ENCODE measurements at places on chromosomes 6 and 20.
A peak's percentile ranks its signal among the peaks of the same experiment; 100 is the strongest.

DNA sequence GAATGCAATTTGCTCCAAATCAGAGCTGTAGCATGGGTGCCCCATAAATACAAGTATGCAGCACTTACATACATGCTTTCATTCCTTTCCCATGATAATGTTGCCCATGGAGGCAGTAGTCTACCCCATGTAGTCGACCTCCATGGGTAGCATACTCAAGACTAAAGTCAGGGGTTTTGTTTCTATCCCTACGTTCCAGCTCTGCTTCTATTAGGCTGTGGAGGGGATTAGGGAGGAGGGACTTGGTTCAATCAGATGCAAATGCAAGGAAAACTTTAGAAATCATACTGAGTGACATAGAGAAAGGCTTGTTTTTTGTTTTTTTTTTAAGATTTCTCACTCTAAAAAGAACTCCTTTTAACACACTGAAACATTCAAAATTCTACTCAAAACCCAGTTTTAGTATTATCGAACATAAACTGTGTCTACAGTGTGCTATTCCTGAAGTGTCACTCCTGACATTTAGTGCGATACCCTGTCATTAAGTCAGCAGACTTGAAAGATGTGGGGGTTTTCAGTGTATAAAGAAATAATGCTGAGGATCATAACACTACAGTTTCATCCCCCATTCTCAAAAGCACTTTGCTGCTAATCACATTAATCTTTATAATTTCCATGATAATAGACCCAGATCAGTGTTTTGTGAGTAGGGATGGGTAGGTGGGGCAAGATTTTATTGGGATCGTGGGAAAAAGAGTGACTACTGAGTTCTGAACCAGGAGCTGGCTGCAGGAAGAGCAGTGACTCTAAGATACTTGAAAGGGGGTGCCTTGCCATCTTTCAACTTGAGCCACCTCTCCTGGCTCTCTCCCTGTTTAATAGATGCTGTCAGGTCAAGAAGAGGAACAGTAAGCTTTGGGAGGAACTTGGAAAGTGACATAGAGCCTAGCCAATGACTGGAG is 40.4 kb upstream of the SCML4 start:
- no peak for DNase-seq

- DNase-seq: no peak
Observed at GRCh38 chr20:25466846-25467245, 59.4 kb downstream of the GINS1 start.

DNA sequence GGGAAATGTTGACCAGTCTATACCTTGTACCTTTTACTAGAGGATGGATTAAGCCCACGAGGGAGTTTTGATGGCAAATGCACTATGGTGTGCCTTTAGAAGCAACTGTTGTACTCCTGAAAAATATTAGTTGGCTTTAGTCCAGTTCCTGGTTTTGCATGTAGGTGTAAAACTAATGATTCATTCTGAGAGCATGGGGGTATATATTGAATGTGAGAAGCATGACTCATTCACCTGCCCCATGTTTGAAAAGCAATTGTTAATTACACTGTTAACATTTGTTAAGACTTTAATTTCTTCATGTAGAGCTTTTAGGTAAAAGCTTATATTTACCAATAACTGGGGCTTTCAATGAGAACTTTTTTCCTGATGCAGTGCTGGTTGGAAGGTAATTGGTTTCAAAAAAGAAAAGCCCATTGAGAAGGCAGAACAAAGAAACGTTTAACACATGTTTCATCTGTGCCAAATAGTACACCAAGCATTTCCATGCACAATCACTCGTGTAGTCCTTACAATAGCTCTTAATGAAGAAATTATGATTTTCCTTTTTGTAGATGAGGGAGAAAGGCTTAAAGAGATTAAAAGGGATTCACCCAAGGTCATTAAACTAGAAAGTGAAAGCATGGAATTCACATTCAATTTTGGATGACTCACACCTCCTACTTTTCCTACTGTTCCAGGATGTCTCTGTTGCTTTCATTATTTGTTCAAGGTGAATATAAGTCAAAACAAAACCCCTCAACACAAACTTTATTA is 134.1 kb downstream of the CCDC170 start:
- no peak for DNase-seq

DNA sequence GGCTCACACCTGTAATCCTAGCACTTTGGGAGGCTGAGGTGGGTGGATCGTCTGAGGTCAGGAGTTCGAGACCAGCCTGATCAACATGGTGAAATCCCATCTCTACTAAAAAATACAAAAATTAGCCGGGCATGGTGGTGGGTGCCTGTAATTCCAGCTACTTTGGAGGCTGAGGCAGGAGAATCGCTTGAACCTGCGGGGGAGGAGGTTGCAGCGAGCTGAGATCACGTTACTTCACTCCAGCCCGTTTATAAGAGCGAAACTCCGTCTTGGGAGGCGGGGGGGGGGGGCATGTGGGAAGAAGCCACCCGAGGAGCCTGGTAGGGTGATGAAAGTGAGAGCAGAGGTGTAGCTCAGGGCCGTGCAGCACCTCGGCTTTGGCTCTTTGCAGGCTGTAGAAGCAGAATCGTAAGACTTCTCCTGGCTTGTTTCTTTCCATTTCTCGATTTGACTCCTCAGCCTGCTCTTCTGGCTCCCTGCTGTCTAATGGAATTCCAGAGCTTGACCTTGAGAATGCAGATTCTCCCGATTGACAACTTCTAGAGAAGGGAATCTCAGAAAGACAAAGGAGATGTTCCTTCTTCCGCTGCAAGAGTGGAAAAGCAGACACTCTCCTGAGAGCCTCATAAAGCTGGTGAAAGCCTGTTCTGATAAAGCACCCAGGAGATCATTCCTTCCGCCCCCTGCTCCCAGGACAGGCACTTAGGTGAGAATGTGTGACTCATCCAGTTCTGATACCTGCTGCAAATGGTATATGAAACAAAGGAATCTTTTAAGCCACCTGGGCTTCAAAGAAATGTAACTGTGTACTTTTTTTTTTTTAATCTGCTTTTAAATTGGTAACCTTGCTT is 26.0 kb upstream of the PPP1R16B start:
- DNase-seq: no peak

DNA sequence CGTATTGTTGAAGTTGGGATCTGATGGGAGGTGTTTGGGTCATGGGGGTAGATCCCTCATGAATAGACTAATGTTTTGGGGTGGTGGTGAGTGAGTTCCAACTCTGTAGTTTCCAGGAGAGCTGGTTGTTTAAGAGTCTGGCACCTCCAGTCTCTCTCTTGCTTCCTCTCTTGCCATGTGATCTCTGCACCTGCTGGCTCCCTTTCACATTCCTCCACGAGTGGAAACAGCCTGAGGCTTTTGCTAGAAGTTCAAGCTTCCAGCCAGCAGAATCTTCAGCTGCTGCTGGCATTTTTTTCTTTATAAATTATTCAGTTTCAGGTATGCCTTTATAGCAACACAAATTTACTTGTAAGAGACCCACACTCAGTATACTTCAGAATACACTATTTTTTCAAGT is 1021.6 kb downstream of the EYS start:
- DNase-seq: no peak

- DNase-seq: no peak
Observed at GRCh38 chr6:150857945-150858308, 7.6 kb upstream of the MTHFD1L start.

DNA sequence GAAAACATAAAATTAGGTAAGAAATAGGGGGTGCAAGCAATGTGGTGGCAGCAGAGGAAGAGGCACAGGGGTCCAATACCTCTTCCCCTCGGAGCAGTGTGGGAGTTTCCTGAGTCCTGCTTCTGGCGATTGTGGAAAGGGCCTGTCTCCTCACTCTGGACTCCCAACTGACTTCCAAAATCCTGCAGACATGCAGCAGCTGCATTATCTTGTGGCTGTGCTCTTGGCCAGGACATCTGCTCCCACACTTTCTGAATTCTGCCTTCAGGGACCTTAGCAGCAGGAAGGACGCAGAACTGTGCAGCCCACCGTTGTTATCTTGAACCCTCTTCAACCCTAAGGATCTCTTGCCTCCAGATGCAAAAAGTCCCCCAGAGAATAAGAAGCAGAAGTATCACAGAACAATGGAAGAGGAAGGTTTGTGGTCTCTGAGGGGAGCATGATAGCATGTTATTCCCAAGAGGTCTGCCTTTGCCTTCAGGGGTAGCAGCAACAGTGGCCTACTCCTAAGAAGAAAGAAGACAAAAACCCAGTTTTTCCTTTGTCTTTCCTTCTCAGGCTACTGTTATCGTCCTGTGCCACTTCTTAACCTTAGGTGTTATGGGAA is 102.5 kb upstream of the EMILIN3 start:
- no peak for DNase-seq

GRCh38 chr6:106520711-106521401 is 108.4 kb downstream of the RTN4IP1 start:
- peak; percentile 71 for DNase-seq

DNA sequence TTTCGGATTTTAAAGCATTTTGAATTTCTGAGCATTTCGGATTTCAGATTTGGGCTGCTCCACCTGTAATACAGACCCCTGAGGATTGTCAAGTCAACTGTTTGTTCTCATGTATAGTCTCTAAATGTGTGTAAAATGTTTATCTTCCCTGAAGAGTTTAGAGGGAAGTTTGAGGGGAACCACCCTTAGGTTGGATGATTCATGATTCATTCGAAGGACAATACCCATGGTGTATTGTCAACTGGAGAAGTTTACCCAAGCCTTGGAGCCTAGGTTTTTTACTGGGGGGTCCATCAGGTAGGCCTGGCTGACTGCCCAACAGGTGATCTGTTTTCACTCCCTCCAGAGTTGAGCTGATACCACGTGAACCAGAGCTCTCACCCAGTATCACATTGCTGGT is 18.9 kb downstream of the GSTA4 start:
- no peak for DNase-seq

GRCh38 chr6:26163427-26164119 is 76.3 kb downstream of the HFE start:
- DNase-seq: no peak

- no peak for DNase-seq
Observed at GRCh38 chr6:42038811-42039408, 11.4 kb upstream of the TAF8 start.

DNA sequence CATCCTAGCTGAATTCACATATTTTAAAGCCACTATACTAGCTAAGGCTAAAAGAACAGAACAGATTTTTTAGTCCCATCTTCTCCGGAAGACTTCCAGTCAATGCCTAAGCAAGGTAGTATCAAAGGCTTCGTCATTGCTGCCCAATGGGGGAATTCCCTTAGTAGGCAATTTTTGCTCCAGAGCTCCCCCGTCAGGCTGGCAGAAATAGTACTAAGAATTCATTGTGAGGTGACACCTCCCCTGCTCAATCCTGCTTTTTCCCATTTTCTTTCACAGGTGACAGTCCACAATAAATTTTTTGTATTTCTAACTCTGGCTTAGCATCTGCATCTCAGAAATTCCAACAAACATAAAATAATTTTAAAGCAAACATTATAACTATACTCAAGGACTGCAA is 52.8 kb upstream of the SRSF6 start:
- DNase-seq: no peak
